ENCODE measurements at places on chromosomes 7 and 10. TPM values are rescaled to one million over a fixed set of nuclear protein-coding genes. Genes with fewer than 3 reads are reported as not detected.
A peak's percentile ranks its signal among the peaks of the same experiment; 100 is the strongest.

The CCL24 gene
- not detected for total RNA-seq

The HMX2 gene
- total RNA-seq: not detected

The GNGT1 gene
- not detected for total RNA-seq

The NXPH1 gene
- total RNA-seq: 0.09 TPM

The DPP6 gene
- total RNA-seq: 1.2 TPM

The LMBR1 gene
- 119 TPM for total RNA-seq

The SORCS1 gene
- total RNA-seq: 3.5 TPM

The AGAP3 gene
- total RNA-seq: 194 TPM

The POLL gene
- 23.1 TPM for total RNA-seq

The PLXNA4 gene
- total RNA-seq: 4.6 TPM

DNA sequence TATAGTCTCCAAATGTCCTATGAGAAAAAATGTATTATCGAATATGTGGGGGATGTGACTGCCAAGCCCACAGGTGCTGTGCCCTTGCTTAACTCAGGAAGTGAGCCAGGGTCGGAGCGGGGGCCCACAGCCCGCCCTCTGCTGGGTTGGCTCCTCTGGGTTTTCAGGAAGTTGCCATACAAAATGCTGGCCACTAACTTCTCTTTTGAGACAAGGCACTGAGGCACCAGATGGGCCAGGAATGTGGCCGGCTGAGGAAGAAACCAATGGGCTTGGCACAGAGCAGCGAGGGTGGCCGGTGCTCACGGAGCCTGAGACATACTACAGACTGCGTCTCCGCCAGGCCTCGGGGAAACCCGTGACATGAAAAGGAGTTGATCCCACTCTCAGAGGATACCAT, 58.9 kb downstream of the FAM53B start:
- no peaks in the 10 kb centered on the region for H3K27me3 ChIP-seq
- H3K4me1 ChIP-seq: peaks cover 10% of the 10 kb centered on the region
- H3K4me3 ChIP-seq: no peak overlapping the region

- no peaks in the 10 kb centered on the region for H3K4me1 ChIP-seq
- H3K36me3 ChIP-seq: no peaks in the 10 kb centered on the region
- no peak overlapping the region for H3K27ac ChIP-seq
- H3K4me3 ChIP-seq: no peak overlapping the region
- DNase-seq: no peak
These were observed 169.8 kb downstream of the NOC3L start for GRCh38 chr10:94192974-94193373.

GRCh38 chr7:134731616-134732015, 47.8 kb upstream of the CALD1 start:
- no peaks in the 10 kb centered on the region for H3K36me3 ChIP-seq
- no peaks in the 10 kb centered on the region for H3K4me1 ChIP-seq
- no peak for DNase-seq
- no peak overlapping the region for H3K27ac ChIP-seq

GRCh38 chr7:88377434-88377833, 70.7 kb upstream of the STEAP4 start:
- no peak for DNase-seq
- H3K4me1 ChIP-seq: no peaks in the 10 kb centered on the region
- H3K36me3 ChIP-seq: no peaks in the 10 kb centered on the region
- H3K27me3 ChIP-seq: no peaks in the 10 kb centered on the region
- H3K27ac ChIP-seq: no peak overlapping the region

GRCh38 chr10:29908962-29909361, 150.4 kb downstream of the JCAD start:
- no peak overlapping the region for H3K27ac ChIP-seq
- no peaks in the 10 kb centered on the region for H3K4me1 ChIP-seq
- H3K27me3 ChIP-seq: no peaks in the 10 kb centered on the region
- H3K4me3 ChIP-seq: no peak overlapping the region

GRCh38 chr7:69457595-69458504, 140.4 kb upstream of the AUTS2 start:
- H3K27me3 ChIP-seq: no peaks in the 10 kb centered on the region
- H3K27ac ChIP-seq: no peak overlapping the region
- H3K4me3 ChIP-seq: no peak overlapping the region

- H3K27ac ChIP-seq: no peak overlapping the region
- H3K27me3 ChIP-seq: no peaks in the 10 kb centered on the region
- H3K36me3 ChIP-seq: peaks cover 3% of the 10 kb centered on the region
- peaks cover 8% of the 10 kb centered on the region for H3K4me1 ChIP-seq
These were observed 11.6 kb downstream of the PANK1 start for GRCh38 chr10:89633484-89633883.

DNA sequence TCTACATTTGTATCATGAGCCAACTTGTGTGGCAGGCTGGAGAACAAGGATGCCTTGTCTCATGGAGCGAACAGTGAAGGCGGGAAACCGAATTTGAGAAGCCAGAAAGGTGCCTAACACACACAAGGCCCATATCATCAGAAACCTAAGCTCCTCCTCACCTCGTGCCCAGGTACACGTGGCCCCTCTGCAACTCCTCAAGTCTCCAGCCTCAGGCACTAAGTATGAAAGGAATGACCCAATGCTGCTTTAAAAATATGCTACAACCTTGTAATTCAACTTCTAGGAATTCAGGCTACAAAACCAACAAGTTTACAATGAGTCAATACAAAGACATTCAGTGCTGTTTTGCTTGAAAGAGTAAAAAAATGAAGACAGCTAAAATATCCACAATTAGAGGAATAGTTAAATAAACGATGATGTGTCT, 95.7 kb downstream of the CDK6 start:
- H3K27me3 ChIP-seq: no peaks in the 10 kb centered on the region
- H3K4me3 ChIP-seq: no peak overlapping the region
- DNase-seq: peak; percentile 45
- no peaks in the 10 kb centered on the region for H3K36me3 ChIP-seq

GRCh38 chr10:110901954-110902819, 16.8 kb downstream of the BBIP1 start:
- H3K36me3 ChIP-seq: peaks cover 21% of the 10 kb centered on the region
- no peak overlapping the region for H3K4me3 ChIP-seq
- peaks cover 8% of the 10 kb centered on the region for H3K4me1 ChIP-seq
- DNase-seq: no peak

GRCh38 chr7:116671111-116671510, 885 bp upstream of the MET start:
- no peak overlapping the region for H3K4me3 ChIP-seq
- H3K27ac ChIP-seq: no peak overlapping the region
- H3K27me3 ChIP-seq: no peaks in the 10 kb centered on the region
- peak; percentile 22 for DNase-seq

DNA sequence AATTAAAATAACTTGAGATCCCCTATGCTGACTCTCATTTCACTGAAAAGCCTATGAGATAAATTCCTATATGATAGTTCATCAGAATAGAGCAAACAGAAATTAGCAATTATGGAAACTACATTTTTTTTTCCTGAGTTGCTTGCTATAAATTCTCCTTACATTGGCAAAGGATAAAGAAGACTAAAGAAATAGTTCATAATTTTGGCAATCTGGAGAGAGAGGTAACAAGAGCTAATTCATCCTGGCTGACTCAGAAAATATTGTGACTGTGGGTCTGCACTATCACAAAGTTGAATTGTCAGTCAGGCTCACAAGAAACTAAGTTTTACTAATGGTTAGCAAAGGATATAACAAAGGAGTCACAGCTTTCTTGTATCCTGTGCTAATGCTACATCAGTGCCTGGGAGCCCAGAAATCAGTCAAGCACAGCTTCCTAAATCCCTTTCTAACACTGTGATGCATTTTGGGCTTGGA, 483.0 kb downstream of the MAGI2 start:
- no peaks in the 10 kb centered on the region for H3K27me3 ChIP-seq
- H3K4me3 ChIP-seq: no peak overlapping the region
- no peaks in the 10 kb centered on the region for H3K4me1 ChIP-seq
- no peak overlapping the region for H3K27ac ChIP-seq
- H3K36me3 ChIP-seq: no peaks in the 10 kb centered on the region
- DNase-seq: peak; percentile 9

DNA sequence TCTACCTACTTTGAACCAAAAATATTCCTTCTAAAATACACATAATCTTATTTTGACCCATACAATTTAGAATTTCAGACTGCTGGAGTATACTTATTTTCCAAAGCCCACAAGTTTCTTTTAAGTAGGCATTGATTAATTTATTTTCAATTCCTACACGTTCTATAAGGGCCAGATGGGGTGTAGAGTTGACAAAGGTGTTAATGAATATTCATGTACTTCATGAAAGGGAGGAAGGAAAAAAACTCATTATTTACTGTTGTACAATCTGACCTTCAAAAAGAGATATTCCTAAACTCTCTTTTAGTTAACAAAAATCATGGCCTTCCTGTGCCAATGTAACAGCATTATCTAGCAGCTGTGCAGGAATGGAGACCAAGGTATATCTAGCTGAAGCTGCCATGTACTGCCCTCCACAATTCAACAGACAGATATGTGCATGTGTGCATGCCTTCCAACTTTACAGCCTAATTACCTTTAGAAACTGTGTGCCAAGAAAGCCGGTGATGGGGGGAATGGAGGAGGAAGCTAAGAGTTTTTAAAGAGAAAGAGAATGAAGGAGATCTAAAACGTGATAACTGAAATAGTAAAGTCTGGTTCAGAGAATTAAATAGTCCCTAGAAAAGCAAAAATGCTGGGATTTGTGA, 108.9 kb downstream of the UPF2 start:
- H3K27me3 ChIP-seq: no peaks in the 10 kb centered on the region
- no peak for DNase-seq
- no peak overlapping the region for H3K4me3 ChIP-seq
- peaks cover 26% of the 10 kb centered on the region for H3K36me3 ChIP-seq
- H3K27ac ChIP-seq: no peak overlapping the region

DNA sequence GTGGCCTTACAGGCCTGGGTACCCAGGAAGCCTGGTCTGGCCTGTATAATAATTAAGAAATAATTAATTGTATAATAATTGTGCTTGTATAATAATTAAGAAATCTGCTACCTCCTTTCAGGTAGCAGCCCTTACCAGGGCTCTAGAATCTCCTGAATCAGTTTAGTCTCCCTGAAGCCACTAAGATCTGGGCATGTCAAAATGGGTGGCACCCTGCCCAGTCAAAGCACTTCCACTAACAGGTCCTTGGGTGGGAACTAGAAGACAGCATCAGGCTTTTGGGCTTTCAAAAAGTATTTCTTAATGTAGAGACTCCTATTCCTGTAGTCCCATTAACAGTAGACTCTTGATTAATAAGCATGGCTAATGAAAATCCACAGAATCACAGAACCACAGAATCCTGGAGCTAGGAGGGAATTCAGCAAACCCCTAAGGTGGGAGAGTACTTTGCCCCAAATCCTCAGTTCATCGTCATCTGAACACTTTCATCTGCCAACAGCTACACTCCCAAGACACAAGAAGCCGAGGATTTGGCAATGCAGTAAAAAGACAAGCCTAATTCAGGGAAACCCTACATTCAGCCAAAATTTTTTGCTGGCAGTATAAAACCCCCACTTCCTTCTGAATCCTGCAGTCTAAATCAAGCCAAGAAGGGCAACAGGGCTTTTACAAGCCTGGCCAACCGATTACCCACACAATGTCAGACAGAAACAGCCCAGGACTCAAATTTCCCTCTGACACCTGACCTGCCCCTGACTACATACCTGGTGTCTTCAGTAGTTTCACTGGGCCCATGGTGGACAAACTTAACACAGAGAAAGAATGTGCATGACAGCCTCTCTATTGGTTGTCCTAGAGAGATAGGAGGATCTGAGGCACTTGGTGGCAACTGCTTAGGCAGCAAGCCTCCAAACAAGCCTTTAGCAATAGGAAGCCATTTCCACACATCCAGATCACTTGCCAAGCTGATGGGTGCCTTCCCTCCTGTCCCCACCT, 5.9 kb upstream of the IL6 start:
- peak; percentile 53 for DNase-seq
- H3K4me1 ChIP-seq: peaks cover 3% of the 10 kb centered on the region
- no peak overlapping the region for H3K27ac ChIP-seq
- H3K4me3 ChIP-seq: no peak overlapping the region
- no peaks in the 10 kb centered on the region for H3K36me3 ChIP-seq
- H3K27me3 ChIP-seq: no peaks in the 10 kb centered on the region

GRCh38 chr7:55150709-55151451, 132.1 kb downstream of the EGFR start:
- DNase-seq: peak; percentile 39
- peaks cover 10% of the 10 kb centered on the region for H3K4me1 ChIP-seq
- H3K4me3 ChIP-seq: no peak overlapping the region
- H3K36me3 ChIP-seq: peaks cover 36% of the 10 kb centered on the region

GRCh38 chr7:130941322-130942210, 207.6 kb upstream of the KLF14 start:
- H3K27ac ChIP-seq: peak overlapping the region; percentile 93
- peaks cover 1% of the 10 kb centered on the region for H3K27me3 ChIP-seq
- H3K4me3 ChIP-seq: peak overlapping the region; percentile 15
- peaks cover 25% of the 10 kb centered on the region for H3K4me1 ChIP-seq

- no peaks in the 10 kb centered on the region for H3K36me3 ChIP-seq
- H3K4me1 ChIP-seq: no peaks in the 10 kb centered on the region
- DNase-seq: no peak
- H3K4me3 ChIP-seq: no peak overlapping the region
- H3K27me3 ChIP-seq: no peaks in the 10 kb centered on the region
These were observed 58.6 kb upstream of the EBF3 start for GRCh38 chr10:130022511-130023299.

GRCh38 chr7:155807789-155808548, 4.3 kb downstream of the SHH start:
- peaks cover 3% of the 10 kb centered on the region for H3K4me1 ChIP-seq
- DNase-seq: no peak
- peak overlapping the region; percentile 91 for H3K27ac ChIP-seq
- no peaks in the 10 kb centered on the region for H3K36me3 ChIP-seq

DNA sequence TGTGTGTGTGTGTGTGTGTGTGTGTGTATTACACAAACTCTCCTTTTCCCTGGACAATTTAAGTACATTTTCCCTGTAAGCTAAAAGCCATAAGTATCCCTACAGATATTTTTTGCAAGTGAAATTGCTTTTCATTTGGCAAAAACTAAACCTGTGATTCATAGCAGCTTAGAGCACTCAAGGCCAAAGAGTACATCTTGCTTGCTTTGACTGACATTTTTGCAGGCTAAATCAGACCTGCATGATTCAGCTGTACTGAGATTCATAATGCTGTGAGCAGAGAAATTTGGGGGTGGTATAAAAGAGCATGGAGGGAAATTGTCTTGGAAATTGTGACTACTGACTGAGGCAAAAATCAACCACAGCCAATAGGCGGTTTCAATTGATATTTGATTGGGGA, 500.4 kb downstream of the GFRA1 start:
- H3K27ac ChIP-seq: no peak overlapping the region
- H3K4me1 ChIP-seq: no peaks in the 10 kb centered on the region

- no peak for DNase-seq
- no peaks in the 10 kb centered on the region for H3K27me3 ChIP-seq
- peaks cover 31% of the 10 kb centered on the region for H3K36me3 ChIP-seq
These were observed 128.9 kb downstream of the EGFR start for GRCh38 chr7:55147736-55148135.

GRCh38 chr7:156833312-156833711, 59.7 kb downstream of the LMBR1 start:
- no peak for DNase-seq
- no peak overlapping the region for H3K4me3 ChIP-seq
- H3K27me3 ChIP-seq: no peaks in the 10 kb centered on the region
- H3K36me3 ChIP-seq: peaks cover 7% of the 10 kb centered on the region
- no peak overlapping the region for H3K27ac ChIP-seq
- no peaks in the 10 kb centered on the region for H3K4me1 ChIP-seq

- H3K27me3 ChIP-seq: no peaks in the 10 kb centered on the region
- H3K4me3 ChIP-seq: no peak overlapping the region
- no peak overlapping the region for H3K27ac ChIP-seq
These were observed 56.9 kb downstream of the ABI1 start for GRCh38 chr10:26803849-26804248.

GRCh38 chr7:44572771-44573170, 937 bp downstream of the DDX56 start:
- peak overlapping the region; percentile 35 for H3K4me3 ChIP-seq
- no peak overlapping the region for H3K27ac ChIP-seq
- DNase-seq: no peak
- H3K36me3 ChIP-seq: peaks cover 39% of the 10 kb centered on the region
- H3K27me3 ChIP-seq: no peaks in the 10 kb centered on the region

Data from lung (tissue), 17 donors.